ENCODE measurements at places on chromosomes 7 and 10. TPM values are rescaled to one million over a fixed set of nuclear protein-coding genes. Genes with fewer than 3 reads are reported as not detected.

- DNase-seq: no peak
These were observed 113.5 kb downstream of the CELF2 start for GRCh38 chr10:11131112-11131639.

DNA sequence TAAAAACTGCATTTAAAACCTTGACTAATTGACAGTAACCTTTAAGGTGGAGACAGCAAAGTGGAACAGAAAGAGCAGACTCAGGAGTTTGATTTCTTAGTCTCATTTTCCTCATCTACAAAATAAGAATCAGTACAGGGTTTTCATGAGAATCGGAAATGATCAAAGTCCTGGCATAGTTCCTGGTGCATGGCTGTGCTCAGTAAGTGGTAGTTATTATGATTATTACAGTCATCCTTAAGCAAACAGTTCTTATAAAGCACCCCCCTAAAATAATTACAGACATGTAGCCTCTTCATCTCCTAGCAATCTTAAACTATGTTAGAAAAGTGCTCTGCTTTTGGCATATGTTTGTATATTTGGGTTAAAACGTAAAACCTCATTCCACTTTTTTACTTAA lies 18.0 kb downstream of the NEBL start:
- DNase-seq: no peak

- no peak for DNase-seq
These were observed 4.0 kb upstream of the AFAP1L2 start for GRCh38 chr10:114408112-114408967.

DNA sequence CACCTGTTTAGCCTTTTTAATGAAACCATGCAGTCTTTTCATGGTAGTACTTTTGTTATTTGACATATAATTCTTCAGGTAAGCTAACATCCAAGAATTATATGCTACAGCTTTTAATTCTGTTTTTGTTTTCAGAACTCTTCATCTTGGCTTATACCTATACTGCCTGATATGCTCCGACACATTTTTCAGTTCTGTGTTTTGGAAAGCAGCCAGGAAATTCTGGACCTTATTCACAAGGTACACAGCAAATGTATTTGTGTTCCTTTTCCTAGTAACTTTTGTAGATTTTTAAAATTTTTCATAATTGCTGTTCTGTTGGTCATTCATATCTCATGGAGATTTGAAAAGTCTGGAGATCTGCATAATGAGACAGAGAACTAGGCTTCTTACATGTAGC lies 56.7 kb downstream of the BTAF1 start:
- no peak for DNase-seq

GRCh38 chr7:118005026-118005425 lies 131.8 kb upstream of the CTTNBP2 start:
- no peak for DNase-seq

- no peak for DNase-seq
These were observed 140.2 kb downstream of the LCOR start for GRCh38 chr10:96972264-96972663.

DNA sequence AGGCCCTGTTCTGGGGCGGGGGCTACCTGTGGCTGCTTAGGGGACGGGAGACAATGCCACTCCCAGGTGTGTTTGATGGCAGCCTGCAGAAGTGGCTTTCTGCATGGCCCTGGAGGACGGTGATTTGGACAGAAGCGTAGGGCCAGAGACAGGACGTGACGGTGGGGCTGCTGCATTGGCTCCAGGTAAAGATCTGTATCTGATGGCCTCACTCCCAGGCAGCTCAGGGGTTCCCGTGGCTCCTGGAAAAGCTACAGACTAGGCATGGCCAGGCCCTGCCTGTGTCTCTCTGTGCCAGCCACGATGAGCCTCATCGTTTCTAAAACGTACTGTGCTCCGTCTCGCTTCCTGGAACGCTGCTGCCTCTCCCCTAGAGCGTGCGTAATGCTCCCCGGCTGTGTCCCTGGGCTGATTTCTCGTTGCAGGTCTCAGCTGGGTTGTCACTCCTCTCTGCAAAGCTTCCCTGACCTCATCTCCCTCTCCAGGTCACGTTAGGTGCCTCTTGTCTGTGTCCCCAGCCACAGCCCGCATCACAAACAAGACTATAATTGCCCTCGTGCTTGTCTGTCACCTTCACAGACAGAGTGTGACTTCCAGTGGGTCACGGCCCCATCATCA lies 12.6 kb downstream of the GTF2IRD1 start:
- DNase-seq: no peak

- no peak for DNase-seq
These were observed 131.1 kb downstream of the ADARB2 start for GRCh38 chr10:1605999-1606940.

- no peak for DNase-seq
These were observed 84.6 kb upstream of the STEAP4 start for GRCh38 chr7:88391247-88391646.

GRCh38 chr7:19969859-19970493 lies 196.6 kb upstream of the TMEM196 start:
- no peak for DNase-seq

DNA sequence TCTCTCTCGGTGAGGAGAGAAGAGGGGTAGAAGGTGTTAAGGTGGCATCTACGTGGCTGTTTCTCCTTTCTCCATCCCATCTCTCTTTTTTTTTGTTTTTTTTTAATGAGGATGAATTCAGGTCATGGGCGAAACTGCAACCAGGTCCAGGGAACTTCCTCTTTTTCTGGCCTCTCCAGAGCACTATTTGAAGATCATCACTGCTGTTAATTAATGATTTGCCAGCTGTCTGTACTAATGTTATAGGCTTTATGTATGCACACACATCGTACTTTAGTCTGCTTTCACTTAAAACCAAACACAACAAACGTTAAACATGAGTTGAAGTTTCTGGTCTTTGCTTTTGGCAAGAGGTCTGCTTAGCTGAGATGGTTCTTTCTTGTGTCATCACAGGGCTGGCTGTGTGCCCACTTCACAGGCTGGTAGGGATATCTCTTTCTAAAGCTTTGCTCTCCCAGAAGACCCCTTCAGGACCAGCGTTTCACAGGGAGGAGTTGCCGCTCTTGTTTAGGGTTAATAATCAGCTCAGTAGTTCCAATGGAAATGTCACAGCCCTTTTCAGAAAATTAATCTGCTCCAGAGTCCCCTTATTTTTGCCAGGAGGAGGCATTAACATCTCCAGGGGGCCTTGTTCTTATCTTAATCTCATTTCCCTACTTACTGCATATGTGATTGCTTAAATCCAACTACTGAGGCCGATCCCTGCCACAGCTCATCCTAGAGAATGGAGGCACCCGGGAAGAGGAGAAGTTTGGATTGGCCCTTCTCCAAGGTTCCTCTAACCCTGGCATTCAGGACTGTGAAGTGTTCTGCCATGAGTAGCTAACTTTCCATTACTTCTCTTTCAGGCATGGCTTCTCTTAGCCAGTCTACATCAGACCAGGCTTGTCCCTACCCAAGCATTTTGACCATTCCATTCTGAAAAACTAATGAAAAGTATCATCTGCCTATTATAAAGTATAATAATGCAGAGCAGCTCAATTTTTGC lies 273.9 kb upstream of the NFE2L3 start:
- DNase-seq: no peak

GRCh38 chr10:70705121-70705861 lies 33.0 kb downstream of the ADAMTS14 start:
- DNase-seq: no peak

- no peak for DNase-seq
These were observed 233.4 kb downstream of the PTN start for GRCh38 chr7:137110091-137110509.

GRCh38 chr7:3910054-3910453 lies 609.0 kb downstream of the SDK1 start:
- no peak for DNase-seq

- DNase-seq: no peak
These were observed 1.3 kb upstream of the PTPRN2 start for GRCh38 chr7:158588878-158589442.

GRCh38 chr7:1564603-1565022 lies 5.2 kb downstream of the PSMG3 start:
- no peak for DNase-seq

- no peak for DNase-seq
These were observed 161.7 kb downstream of the ADARB2 start for GRCh38 chr10:1575481-1576244.

DNA sequence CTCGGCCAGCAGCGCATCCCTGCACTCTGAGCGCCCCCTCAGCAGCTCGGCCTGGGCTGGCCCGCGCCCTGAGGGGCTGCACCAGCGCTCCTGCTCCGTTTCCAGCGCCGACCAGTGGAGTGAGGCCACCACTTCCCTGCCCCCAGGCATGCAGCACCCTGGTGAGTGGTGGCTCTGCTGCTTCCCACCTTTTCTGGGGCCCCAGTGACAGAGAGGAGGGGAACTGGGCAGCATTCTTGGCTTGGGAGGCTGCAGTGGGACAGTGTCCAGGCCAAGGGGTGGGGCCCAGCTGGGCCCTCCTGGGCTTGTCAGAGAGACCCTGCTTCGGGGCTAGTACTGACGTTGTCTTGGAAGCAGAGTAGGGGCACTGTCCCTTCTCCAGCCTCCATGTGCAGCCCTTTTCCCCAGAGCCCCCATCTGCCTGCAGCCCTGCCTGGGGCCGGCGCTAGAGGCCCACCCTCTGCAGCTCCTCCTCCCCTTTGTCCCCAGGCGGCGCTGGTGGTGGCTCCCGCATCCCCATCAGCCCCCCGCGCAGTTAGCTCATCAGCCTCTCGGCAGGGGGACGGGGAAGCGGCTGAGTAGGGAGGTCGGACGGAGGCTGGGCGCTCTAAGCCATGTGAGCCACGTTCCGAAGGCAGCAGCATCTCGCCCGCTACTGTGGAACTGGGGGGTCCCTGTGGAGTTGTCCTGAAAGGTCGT lies 29.2 kb downstream of the GBX1 start:
- no peak for DNase-seq

DNA sequence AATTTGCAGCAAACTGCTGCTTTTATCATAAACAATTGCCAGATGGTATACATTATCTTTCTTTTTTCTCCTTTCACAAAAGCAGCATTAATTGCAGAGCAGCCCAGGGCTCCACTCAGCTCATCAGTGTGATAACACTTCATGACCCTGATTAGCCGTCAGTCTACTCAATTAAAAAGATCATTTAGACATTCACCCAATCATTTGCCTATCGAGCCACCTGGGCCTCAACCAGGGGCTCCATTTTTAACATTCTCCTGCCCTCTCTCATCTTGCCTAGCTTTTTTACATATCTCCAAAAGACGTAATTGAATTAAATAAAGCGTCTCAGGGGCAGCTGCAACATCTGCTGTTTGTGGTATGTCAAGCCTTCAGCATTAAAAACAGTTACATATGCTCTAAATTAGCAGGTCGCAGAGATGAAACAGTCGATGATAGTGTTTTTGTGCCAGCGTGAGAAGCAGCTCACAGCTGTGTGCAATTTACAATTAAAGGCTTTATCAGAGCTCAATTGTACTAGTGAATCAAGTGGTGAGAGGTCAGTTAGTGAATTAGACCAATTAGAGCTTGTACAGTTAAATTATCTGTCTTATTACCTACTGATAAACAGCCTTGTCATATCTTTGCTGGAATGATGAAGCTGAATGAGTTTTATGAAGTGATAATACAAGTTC lies 522.5 kb downstream of the ETV1 start:
- no peak for DNase-seq

- DNase-seq: no peak
These were observed 65.6 kb downstream of the COL26A1 start for GRCh38 chr7:101428093-101428866.

GRCh38 chr7:112233048-112233697 lies 26.7 kb downstream of the ZNF277 start:
- no peak for DNase-seq

DNA sequence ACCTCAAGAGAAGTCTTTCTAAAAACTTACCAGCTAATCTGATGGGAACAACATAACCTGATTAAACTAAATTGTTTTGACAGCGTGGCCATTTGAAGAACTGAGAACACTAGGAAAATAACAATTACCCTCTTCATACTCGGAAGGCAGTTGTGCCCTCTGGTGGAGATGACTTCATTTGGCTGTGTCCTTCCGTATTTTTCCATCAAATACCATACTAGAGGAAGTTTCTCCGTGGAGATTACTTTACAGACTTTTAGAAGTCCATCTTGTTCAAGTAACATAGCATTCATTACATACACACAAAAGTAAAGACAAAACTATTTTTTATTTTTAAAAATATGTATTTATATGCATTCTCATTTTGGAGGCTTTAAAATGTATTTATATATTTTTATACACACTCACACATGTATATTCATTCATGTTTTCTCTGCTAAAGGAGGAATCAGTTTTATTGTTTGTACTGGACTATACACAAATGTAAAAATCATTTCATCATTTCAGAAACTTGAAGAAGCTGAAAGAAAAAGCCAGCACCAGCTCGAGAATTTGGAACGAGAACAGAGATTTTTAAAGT lies 25.2 kb downstream of the SMNDC1 start:
- DNase-seq: no peak

GRCh38 chr7:87875151-87876039 lies 765 bp downstream of the SLC25A40 start:
- DNase-seq: no peak

GRCh38 chr7:149292462-149292823 lies 30.4 kb downstream of the ZNF783 start:
- no peak for DNase-seq

- no peak for DNase-seq
These were observed 61.9 kb downstream of the MKI67 start for GRCh38 chr10:128064108-128064969.

- peak; percentile 72 for DNase-seq
These were observed 9.0 kb downstream of the MRPL32 start for GRCh38 chr7:42940985-42941847.

- DNase-seq: no peak
These were observed 22.0 kb downstream of the ADRA2A start for GRCh38 chr10:111098679-111099437.

DNA sequence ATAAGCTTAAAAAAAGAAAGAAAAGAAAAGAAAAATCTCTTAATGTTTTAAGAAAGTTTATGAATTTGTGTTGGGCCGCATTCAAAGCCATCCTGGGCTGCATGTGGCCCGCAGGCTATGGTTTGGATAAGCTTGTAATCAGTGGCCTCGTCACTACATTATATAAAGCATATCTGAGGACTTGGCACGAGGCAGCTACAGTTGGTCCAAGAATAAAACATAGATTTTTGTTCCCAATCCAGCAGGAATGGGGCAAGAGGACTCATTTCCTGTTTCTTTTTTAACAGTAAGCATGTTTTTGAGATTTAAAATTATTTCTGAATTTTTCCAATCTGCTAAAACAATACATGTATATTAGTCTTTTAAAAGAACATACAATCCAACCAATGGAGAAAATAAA lies 28.6 kb downstream of the MCM10 start:
- DNase-seq: no peak

The NAT16 gene
- total RNA-seq: not detected

The ANXA7 gene
- 58.9 TPM for total RNA-seq

The LHPP gene
- total RNA-seq: 15.2 TPM

The PLAC9 gene
- 0.79 TPM for total RNA-seq

The PRTFDC1 gene
- total RNA-seq: 35.4 TPM

The POM121C gene
- 68.6 TPM for total RNA-seq

The INSYN2A gene
- not detected for total RNA-seq

The AFAP1L2 gene
- total RNA-seq: 0.98 TPM

The SLC26A5 gene
- not detected for total RNA-seq

The SUN3 gene
- not detected for total RNA-seq

The OR9A2 gene
- not detected for total RNA-seq

The TMEM270 gene
- not detected for total RNA-seq

The VWA2 gene
- total RNA-seq: 12.1 TPM

All from progenitor cell of endocrine pancreas (in vitro differentiated cells).